ENCODE measurements at places on chromosomes 7 and 10. TPM values are rescaled to one million over a fixed set of nuclear protein-coding genes. Genes with fewer than 3 reads are reported as not detected.

RPP30 gene
- 52.8 TPM for total RNA-seq

DNA sequence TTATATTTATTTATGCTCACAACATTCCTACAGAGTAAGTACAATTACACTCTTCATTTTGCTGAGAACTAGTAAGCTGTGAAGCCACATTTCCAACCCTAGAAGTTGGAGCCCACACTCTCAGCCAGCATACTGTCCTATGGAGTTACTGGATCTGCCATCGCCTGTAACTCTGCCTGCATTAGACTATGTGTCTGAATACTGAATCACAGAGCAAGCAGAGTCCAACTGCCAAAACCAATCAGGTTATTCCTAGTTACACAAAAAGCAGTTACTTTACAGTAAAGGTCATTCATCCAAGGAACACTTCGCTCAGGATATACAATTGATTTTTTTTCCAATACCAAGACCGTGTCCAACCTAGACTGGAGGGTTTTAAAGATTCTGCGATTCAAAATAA is 21.5 kb downstream of the CTAGE6 start:
- DNase-seq, result no peak

DNA sequence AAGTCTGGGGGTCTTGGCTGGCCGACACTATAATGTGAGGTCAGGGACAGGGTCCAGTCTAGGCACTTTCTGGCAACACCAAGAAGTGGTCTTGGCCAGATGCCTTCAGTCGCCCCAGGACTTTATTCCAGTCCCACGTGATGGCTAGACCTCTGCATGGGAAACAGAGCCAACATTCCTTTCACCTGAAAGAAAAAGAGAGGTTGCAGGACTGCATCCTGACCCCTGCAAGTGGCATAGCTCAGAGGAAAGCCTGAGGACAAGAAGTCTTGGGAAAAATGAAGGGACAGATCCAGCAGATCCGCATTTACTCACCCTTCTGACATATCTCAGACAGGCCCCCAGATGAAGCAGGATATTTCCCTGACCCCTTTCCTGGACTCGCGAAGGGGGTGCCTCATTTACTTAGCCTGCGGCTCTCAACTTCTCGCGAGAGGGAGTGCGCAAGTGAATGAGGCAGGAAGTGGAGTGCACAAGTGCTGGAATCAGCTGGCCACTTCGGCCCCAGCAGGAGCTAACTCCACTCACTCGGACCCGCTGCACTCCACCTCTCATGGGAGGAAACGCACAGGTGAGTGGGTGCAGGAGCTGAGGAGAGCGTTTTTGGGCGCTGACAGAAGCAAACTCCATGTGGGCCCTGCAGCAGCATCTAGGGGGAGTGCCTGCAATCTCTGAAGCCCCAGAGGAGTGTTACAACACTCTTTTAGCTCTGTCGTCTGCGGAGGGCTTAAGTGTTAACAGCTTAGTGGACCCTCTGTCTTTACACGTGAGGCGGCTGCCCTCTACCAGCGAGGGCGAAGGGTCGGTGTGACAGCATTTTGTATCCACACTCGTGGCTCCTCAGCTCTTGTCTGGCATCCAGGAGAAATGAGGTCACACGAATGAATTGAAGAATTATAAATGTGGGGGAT is 916.2 kb upstream of the GHITM start:
- DNase-seq, result no peak

- DNase-seq, result no peak
Observed at GRCh38 chr10:71288461-71288860, 30.6 kb upstream of the SLC29A3 start.

DNA sequence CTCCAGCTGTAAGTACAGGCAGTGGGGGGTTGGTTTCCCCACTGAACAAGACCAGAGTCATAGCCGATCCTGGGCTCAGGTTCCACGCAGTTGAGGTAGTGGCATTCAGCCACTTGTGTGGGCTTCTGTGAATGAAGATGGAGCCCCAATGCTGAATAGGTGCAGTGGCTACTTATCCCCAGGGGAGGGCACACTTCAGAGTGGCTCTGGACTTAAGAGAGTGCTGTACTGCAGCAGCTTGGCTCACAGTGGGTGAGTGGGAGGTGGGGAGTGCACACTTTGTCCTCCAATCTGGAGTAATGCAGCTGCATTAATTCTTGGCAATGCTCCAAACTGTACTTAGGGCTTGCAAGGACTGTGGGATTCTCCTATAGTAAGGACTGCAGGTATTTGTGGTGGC is 81.9 kb downstream of the BUB3 start:
- no peak for DNase-seq

DNA sequence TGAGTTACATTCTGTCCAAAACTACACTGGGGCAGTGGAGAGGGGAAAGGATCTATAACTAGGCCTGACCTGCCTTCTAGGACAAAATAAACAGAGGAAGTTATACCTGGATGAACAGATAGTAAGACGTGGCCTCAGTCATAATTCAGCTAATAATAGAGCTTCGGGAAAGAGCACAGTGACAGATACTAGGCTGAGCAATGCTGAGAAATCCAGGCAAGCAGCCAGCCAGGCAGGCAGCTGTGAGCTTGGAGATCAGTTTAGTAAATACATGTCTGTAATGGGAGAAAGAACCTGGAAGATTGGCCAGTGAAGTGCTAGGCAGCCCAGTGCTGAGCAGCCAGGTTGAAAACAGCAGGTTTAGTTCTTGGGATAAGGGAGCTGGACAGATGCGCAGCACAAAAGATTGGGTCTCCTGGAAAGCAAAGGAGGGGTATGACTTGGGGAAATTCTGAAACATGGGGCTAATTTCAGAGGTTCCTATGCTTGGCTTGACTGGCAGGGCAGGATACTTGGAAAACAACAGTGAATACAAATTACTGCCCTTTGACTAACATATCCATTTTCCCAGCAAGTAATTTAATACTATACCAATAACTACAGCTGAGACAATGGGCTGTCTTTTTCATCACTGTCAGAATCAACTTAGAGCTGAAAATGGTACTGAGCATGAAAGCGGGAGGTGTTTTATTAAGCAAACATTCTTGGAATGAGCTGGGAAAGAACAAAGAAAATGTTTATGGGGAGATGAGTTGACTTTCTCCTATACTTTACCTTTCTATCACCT is 140.8 kb downstream of the DGKB start:
- peak; percentile 10 for DNase-seq

Data from epithelial cell of proximal tubule (primary cell).